ENCODE measurements at places on chromosomes 4 and X. TPM values are rescaled to one million over a fixed set of nuclear protein-coding genes. Genes with fewer than 3 reads are reported as not detected.

The RBMXL3 gene
- not detected for total RNA-seq

The TRIM2 gene
- total RNA-seq: 0.18 TPM

The SPANXD gene
- not detected for total RNA-seq

The FAM156A gene
- total RNA-seq: 26.2 TPM

The SUPT20HL1 gene
- not detected for total RNA-seq

The MAGEA1 gene
- not detected for total RNA-seq

The ANXA10 gene
- not detected for total RNA-seq

DNA sequence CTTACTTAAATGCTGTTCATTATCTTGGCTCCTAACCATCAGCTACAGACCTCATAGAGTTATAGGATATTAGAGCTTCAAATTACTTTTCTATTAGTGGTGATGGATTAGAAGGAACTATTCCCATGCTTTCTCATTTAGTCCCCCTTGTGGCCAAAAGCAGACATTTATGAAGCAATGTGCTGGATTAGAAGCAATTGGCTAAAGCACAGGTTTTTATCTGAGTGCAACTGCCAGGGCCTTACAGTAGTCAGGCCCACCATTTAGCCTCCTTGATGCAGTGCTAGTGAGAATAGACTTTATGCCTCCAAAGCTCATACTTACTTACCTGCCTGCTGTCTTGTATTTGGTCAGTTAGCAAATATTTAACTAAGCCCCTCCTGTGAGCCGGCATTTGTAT lies 93.0 kb downstream of the TSPAN7 start:
- no peak overlapping the region for H3K27ac ChIP-seq
- no peak for DNase-seq
- no peaks in the 10 kb centered on the region for H3K36me3 ChIP-seq
- no peaks in the 10 kb centered on the region for H3K27me3 ChIP-seq
- no peak overlapping the region for H3K4me3 ChIP-seq
- no peaks in the 10 kb centered on the region for H3K4me1 ChIP-seq

DNA sequence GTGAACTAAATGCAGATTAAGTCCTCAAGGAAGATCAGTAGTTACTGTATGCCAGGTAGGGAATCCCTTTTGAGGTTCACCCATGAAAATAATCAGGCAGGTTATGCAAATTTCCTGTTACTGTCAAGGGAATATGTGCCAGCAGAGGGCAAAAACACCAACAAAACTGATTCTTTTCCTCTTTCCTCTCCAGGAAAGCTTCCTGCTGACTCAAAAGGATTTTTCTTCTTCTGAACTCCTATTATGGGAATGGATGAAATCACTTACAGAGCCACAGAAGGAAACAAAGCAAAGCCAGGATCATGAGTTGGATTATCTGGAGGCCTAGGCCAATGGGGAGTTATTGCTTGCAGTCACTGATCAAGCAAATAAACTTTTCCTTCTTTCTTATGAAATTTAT lies 49.7 kb downstream of the TMPRSS11F start:
- H3K36me3 ChIP-seq: no peaks in the 10 kb centered on the region
- no peak overlapping the region for H3K27ac ChIP-seq
- H3K4me1 ChIP-seq: no peaks in the 10 kb centered on the region

DNA sequence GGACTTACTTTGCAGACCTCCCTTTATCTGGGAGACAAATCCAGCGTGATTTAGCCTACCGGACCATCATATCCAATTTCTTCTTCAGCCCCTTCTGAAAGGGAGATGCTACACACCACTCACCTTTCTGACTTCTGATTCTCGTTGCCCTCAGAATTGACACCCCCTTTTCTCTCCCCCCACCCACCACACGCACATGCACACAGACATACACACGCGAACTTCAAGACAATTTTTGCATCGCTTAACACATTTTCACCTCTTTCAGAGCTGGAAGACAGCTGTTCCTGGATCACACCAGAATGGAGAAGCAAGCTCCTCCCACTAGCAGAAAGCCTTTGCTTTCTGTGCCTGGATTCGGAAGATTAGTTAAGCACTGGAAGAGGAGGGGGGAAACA lies 1.0 kb upstream of the SNCA start:
- DNase-seq: no peak
- H3K27ac ChIP-seq: no peak overlapping the region
- H3K4me1 ChIP-seq: peaks cover 20% of the 10 kb centered on the region
- H3K4me3 ChIP-seq: peak overlapping the region; percentile 70

DNA sequence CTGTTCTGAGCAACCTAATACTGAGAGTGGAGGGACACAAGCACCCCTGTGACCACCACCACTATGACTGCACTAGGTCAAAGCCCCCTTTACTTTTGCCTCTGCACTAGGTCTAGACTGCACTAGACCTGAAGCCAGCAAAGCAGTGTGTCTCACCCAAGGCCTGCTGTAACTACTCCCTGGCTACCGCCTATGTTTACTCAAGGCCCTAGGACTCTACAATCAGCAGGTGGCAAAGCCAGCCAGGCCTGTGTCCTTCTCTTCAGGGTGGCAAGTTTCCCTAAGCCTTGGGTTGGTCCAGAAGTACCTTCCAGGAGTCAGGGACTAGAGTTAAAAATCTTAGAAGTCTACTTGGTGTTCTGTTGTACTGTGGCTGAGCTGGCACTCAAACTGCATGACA lies 15.9 kb downstream of the RAB33B start:
- peaks cover 48% of the 10 kb centered on the region for H3K36me3 ChIP-seq
- H3K4me1 ChIP-seq: no peaks in the 10 kb centered on the region
- H3K4me3 ChIP-seq: no peak overlapping the region
- H3K27me3 ChIP-seq: no peaks in the 10 kb centered on the region

GRCh38 chr4:94420356-94420755 lies 31.4 kb upstream of the PDLIM5 start:
- H3K36me3 ChIP-seq: no peaks in the 10 kb centered on the region
- no peak overlapping the region for H3K4me3 ChIP-seq
- H3K27ac ChIP-seq: no peak overlapping the region
- DNase-seq: no peak
- H3K27me3 ChIP-seq: peaks cover 23% of the 10 kb centered on the region

- no peak overlapping the region for H3K4me3 ChIP-seq
- H3K36me3 ChIP-seq: no peaks in the 10 kb centered on the region
- no peak overlapping the region for H3K27ac ChIP-seq
- no peak for DNase-seq
- no peaks in the 10 kb centered on the region for H3K27me3 ChIP-seq
Observed at GRCh38 chr4:2283199-2283711, 21.3 kb upstream of the MXD4 start.

DNA sequence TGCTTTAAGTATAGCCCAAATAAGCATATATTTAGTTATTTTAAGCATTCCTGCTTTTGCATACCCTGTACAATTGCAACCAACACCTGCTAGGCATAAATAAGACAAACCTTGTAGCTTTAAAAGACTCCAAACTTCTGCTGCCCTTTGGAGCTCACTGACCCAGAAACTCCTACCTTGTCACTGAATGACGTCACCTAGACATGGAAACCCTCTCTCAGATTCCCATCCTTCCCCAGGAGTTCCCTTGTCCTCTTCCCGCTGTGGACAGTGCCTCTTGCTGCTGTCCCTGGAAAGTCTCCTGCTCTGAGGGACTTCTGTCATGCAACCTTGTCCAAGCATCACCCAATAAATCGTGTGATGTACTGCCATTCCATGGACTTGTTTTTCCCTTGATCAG lies 507.2 kb downstream of the GRXCR1 start:
- H3K27ac ChIP-seq: no peak overlapping the region
- H3K27me3 ChIP-seq: no peaks in the 10 kb centered on the region
- DNase-seq: no peak
- no peak overlapping the region for H3K4me3 ChIP-seq
- no peaks in the 10 kb centered on the region for H3K36me3 ChIP-seq

- no peak overlapping the region for H3K27ac ChIP-seq
- H3K27me3 ChIP-seq: no peaks in the 10 kb centered on the region
- H3K4me1 ChIP-seq: peaks cover 12% of the 10 kb centered on the region
Observed at GRCh38 chrX:9132036-9132638, 98.2 kb upstream of the FAM9B start.

DNA sequence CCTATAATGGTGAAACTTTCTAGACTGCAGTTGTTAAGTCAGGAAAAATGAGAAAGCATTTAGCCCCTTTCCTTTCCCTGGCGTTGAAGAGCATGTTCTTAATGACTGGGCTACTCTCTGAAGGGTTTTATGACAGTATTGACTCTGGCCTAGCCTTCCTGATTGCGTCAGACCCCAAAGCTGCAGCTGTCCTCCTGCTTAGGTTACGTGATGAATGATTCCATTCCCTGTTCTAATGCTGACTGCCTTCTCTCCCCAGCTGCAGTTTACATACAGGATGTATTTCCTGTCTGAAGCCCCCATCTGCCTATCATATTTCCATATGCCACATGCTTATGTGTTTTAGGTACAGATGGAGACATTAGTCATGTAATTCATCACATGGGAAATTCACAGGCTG lies 105.8 kb upstream of the EGFL6 start:
- H3K4me1 ChIP-seq: peaks cover 4% of the 10 kb centered on the region
- no peaks in the 10 kb centered on the region for H3K27me3 ChIP-seq
- no peak overlapping the region for H3K27ac ChIP-seq
- DNase-seq: no peak
- peaks cover 3% of the 10 kb centered on the region for H3K36me3 ChIP-seq

DNA sequence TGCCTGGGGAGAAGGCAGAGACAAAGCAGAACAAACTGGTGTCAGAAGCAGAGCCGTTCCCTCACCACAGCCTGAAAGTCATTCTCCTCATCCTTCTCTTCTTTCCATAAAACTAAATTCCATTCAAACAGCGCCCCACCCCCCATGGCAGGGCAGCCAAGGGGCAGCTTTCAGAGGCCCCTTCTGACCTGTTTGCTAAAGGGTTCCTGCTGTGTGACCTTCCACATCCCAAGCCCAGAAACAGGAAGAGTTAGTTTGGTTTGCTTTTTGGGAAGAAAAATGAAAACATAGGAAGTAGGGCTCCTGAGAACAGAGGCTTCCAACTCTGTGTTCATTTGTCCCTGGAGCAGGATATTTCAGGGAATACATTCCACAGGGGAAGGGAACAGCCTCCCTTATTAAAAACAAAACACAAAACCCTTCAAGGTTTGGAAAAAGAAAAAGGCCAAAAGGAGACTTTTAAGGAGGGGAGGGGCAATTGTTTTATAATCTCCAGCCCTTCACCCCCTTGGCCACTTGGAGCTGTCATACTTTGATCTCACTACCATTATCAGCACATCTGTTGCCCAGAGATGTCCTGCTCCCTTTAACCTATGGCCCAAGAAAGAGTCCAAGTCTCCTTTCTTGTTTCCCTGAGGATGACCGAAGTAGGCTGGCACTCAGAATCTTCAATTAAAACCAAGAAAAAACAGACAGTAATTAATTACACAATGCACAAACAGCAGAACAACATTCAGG lies 25.3 kb downstream of the STARD8 start:
- H3K27ac ChIP-seq: no peak overlapping the region
- no peaks in the 10 kb centered on the region for H3K36me3 ChIP-seq
- H3K4me3 ChIP-seq: no peak overlapping the region
- H3K27me3 ChIP-seq: no peaks in the 10 kb centered on the region
- no peaks in the 10 kb centered on the region for H3K4me1 ChIP-seq

DNA sequence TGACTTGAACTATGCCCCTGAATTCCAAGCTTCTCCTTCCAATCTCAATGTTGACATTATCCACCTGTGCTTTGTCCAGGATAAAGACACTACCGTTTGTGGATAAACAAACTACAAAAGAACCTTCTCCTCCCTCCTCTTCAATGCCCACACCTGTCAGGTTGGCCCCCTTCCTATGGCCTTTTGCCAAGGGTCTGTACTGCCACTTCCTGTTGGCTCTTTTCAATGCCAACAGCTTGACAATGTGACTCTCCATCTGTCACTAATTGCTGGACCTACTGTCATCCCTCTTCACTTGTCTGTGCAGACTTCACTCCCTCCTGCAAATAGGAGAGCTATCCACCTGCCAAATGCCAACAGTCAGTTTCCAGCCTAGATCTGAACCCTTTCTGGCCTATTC lies 35.8 kb upstream of the MID1 start:
- H3K36me3 ChIP-seq: no peaks in the 10 kb centered on the region
- no peak overlapping the region for H3K4me3 ChIP-seq
- DNase-seq: no peak
- no peaks in the 10 kb centered on the region for H3K27me3 ChIP-seq
- no peak overlapping the region for H3K27ac ChIP-seq

DNA sequence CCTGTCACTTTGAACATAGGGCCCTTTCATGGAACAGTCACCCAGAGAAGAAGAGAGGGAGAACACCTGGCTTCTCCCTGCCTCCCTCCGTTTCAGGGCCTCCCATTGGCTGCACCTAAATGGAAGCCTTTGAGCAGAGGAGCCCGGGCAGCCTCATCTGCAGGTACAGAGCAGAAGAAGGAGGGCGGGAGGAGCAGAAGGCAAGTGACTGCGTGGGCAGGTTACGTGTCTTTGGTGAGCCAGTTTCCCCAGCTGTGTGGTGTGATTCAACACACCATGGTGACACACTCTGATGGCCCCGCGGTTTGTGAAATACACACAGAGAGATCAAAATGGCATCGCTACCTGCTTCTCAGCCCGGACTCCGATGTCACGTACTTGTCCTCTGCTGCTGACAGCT lies 431 bp downstream of the C4orf50 start:
- no peak overlapping the region for H3K4me3 ChIP-seq
- no peaks in the 10 kb centered on the region for H3K4me1 ChIP-seq
- DNase-seq: no peak
- H3K27ac ChIP-seq: no peak overlapping the region

DNA sequence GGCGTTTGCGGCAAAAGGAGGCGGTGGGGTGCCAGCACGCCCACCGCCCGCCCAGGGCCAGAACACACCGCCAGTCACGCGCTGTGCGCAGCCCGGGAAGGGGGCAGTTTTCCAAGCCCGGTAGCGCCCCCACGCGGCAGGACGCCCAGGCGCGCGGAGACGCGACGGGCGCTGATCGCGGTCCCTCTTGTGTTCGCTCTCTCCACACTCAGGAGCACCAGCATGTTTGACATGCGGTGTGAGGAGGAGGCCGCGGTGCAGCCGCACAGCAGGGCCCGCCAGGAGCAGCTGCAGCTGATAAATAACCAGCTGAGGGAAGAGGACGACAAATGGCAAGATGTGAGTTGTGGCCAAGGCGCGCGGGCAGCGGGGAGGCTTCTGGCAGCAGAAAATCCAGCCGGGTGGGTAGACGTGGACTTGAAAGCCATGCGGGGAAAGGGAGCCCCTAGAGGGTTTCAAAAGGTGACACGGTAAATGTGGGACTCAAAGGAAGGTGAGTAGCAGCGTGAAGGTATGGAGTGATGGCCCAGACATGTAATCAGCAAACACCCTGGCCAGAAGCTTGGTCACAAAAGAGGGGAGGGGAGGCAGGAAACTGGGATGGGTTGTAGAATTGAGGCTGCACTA lies 104.1 kb downstream of the PHOX2B start:
- peaks cover 24% of the 10 kb centered on the region for H3K27me3 ChIP-seq
- no peak overlapping the region for H3K27ac ChIP-seq
- no peaks in the 10 kb centered on the region for H3K36me3 ChIP-seq

- no peak overlapping the region for H3K27ac ChIP-seq
- no peak overlapping the region for H3K4me3 ChIP-seq
- no peak for DNase-seq
Observed at GRCh38 chr4:30427932-30428331, 292.2 kb upstream of the PCDH7 start.

GRCh38 chrX:112851806-112852205 lies 11.2 kb upstream of the AMOT start:
- H3K4me3 ChIP-seq: no peak overlapping the region
- peaks cover 2% of the 10 kb centered on the region for H3K27me3 ChIP-seq
- H3K36me3 ChIP-seq: no peaks in the 10 kb centered on the region
- H3K4me1 ChIP-seq: peaks cover 30% of the 10 kb centered on the region
- DNase-seq: no peak

- H3K27ac ChIP-seq: no peak overlapping the region
- peaks cover 5% of the 10 kb centered on the region for H3K4me1 ChIP-seq
- DNase-seq: no peak
- H3K27me3 ChIP-seq: no peaks in the 10 kb centered on the region
- H3K4me3 ChIP-seq: no peak overlapping the region
- no peaks in the 10 kb centered on the region for H3K36me3 ChIP-seq
Observed at GRCh38 chrX:53239474-53239873, 14.5 kb upstream of the KDM5C start.

Measured in activated T-helper 2 cell treated with anti-CD3 and anti-CD28 coated beads, Interferon-gamma antibody, Interleukin-2, Interleukin-4, amounts not matched to agents 10 μg/mL and 5 μg/mL and 100 μg/mL, durations not matched to agents 14 hours and 24 hours and 36 hours (primary cell).